ENCODE measurements at places on chromosomes 5 and 9. TPM values are rescaled to one million over a fixed set of nuclear protein-coding genes. Genes with fewer than 3 reads are reported as not detected.

Gene HTR1A
- total RNA-seq: not detected

Gene GABRB2
- not detected for total RNA-seq

- H3K27ac ChIP-seq: no peak overlapping the region
Measured at GRCh38 chr5:53667621-53668020, 107.2 kb downstream of the NDUFS4 start.

- no peak overlapping the region for H3K27ac ChIP-seq
- H3K4me3 ChIP-seq: no peak overlapping the region
- no peaks in the 10 kb centered on the region for H3K36me3 ChIP-seq
- no peaks in the 10 kb centered on the region for H3K4me1 ChIP-seq
- H3K27me3 ChIP-seq: no peaks in the 10 kb centered on the region
Measured at GRCh38 chr5:158560170-158560569, 539.5 kb downstream of the EBF1 start.

GRCh38 chr5:125412561-125413495 lies 666.4 kb upstream of the ZNF608 start:
- H3K4me3 ChIP-seq: no peak overlapping the region
- no peak overlapping the region for H3K27ac ChIP-seq
- H3K4me1 ChIP-seq: no peaks in the 10 kb centered on the region
- no peaks in the 10 kb centered on the region for H3K27me3 ChIP-seq
- H3K36me3 ChIP-seq: no peaks in the 10 kb centered on the region

DNA sequence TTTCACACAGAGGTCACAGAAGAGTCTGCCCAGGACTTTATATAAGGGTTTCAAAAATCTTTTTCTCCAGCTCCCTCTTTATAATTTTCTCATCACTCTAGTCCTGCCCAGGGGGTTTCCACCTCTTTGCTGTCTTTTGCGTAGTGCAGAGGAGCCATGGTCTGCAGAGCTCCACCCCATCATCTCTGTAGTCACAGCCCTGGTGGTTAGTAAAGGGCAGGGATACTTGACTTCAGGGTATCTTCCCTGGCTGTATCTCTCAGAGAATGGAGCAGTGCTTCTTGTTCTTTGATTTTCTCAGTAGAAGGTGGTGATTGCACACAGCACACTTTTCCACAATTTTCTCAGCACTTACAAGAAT lies 900.6 kb upstream of the COX7C start:
- no peak for DNase-seq
- H3K4me3 ChIP-seq: no peak overlapping the region
- no peaks in the 10 kb centered on the region for H3K27me3 ChIP-seq
- no peak overlapping the region for H3K27ac ChIP-seq
- no peaks in the 10 kb centered on the region for H3K36me3 ChIP-seq
- no peaks in the 10 kb centered on the region for H3K4me1 ChIP-seq

GRCh38 chr5:131545845-131546244 lies 89.2 kb downstream of the RAPGEF6 start:
- no peaks in the 10 kb centered on the region for H3K27me3 ChIP-seq
- peaks cover 80% of the 10 kb centered on the region for H3K4me1 ChIP-seq
- no peak overlapping the region for H3K27ac ChIP-seq
- peaks cover 42% of the 10 kb centered on the region for H3K36me3 ChIP-seq
- no peak for DNase-seq

GRCh38 chr5:84623019-84623418 lies 238.3 kb upstream of the EDIL3 start:
- H3K4me3 ChIP-seq: no peak overlapping the region
- H3K4me1 ChIP-seq: no peaks in the 10 kb centered on the region
- H3K27ac ChIP-seq: no peak overlapping the region
- no peaks in the 10 kb centered on the region for H3K36me3 ChIP-seq
- DNase-seq: no peak

Data from activated T-helper 1 cell treated with anti-CD3 and anti-CD28 coated beads, Interleukin-12 subunit alpha, Interleukin-12 subunit beta, Interleukin-2, Interleukin-4 antibody, amounts not matched to agents 30 ng/mL and 10 ng/mL and 1 ng/mL, durations not matched to agents 14 hours and 24 hours and 36 hours (primary cell).